ENCODE measurements at places on chromosomes 13 and 19.

DNA sequence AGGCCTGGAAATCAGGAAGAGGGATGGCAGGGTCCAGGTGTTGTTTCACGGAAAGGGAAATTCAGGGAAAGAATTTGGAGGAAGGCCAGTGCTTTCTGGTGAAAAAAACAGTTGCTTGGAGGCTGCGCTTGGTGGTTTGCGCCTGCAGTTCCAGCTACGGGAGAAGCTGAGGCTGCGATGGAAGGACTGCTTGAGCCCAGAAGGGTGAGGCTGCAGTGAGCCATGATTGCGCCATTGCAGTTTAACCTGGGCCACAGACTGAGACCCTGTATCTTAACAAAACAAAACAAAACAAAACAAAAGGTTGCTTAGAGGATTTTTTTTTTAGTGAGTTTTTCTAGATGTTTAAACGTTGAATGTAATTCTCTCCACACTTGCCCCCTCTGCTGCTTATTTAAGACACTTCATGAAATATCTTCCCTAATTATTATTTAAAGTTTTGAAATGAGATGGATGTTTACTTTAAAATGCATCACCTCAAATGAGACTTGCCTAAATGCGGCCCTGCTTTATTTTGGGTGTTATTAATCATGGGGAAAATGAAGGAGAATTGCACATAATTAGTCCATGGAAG lies 75.4 kb upstream of the TRPC4 start:
- no peak for DNase-seq

DNA sequence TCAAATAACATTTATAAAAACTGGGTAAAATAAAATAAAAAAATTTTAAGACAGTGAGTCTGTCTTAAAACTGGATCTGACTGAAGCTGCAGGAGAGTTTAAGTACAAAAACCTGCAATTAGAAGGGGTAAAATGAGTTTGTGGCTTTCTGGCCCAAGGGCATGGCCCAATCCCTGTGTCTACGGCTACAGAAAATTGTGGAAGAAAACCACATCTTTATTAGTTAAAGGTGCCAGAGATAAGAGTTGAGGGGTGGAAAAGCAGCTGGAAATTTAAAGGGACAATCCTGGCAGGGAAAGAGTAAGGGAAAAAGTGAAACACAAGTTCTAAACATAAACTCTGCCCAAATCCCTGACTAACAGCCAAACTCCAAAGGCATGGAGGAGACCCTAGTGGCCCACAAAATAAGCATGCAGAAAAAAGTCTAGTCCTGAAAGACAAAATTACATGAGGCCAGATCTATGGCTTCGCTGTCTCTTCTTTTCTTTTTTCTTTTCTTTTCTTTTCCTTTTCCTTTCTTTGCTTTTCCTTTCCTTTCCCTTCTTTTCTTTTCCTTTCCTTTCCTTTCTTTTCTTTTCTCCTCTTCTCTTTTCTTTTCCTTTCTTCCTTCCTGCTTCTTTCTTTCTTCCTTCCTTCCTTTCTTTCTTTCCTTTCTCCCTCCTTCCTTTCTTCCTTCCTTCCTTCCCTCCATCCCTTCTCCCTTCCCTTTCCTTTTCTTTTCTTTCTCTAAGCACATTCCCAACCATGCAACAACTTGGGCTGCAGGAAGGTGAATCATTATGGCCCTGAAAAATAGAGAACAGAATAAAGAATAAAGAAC lies 23.5 kb upstream of the DLEU7 start:
- DNase-seq = no peak

DNA sequence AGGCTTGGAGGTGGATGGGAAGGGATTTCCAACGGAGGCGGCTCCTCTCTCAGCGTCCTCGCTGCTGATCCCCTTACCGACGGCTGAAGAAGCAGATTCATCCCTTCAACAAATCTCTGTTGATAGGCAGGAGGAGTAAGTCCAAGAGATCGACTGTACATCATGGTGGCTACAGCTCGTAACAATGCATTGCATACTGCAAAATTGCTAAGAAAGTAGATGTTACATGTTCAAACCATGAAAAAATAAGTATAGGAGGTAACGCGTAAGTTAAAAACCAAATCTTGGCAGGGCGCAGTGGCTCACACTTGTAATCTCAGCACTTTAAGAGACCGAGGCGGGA lies 468 bp upstream of the SLC39A3 start:
- DNase-seq = no peak

GRCh38 chr13:24927810-24928404 lies 163.9 kb downstream of the RNF17 start:
- no peak for DNase-seq

DNA sequence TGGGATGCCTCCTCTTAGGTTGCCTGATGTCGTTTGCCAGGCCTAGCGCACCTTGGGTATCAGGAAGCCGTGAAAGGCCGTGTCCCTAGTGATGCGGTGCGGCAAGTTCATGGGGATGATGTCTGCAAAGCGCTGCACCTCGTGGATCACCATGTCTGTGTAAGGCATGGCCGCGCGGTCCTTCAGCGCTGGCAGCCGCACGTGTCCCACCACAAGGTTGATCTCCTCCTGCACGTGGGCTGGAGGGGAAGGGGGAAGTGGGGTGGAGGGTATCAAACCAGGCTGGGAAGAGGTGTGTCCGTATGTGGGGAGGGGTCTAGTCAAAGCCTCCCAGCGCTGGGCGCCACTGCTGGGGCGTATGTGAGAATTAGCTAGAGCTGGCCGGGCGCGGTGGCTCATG lies 23.2 kb downstream of the EGLN2 start:
- no peak for DNase-seq

DNA sequence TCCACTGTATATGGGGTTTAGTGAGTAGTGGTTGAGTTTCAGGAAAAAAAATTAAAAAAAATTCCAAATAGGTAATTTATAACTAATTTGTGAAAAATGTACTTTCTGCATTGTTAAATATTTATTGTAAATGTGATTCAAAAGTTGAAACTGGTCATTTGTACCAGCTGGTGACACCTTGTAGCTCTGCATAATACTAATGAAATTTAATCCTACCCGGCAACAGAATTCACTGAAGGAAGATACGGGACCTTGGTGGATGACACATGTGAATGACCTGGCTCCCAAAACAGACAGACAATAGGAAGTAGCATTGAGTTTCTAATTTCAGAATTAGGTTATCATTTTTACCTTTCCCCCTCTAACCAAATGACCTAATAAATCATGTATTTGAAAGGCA lies 73.8 kb downstream of the SLITRK6 start:
- DNase-seq = no peak

DNA sequence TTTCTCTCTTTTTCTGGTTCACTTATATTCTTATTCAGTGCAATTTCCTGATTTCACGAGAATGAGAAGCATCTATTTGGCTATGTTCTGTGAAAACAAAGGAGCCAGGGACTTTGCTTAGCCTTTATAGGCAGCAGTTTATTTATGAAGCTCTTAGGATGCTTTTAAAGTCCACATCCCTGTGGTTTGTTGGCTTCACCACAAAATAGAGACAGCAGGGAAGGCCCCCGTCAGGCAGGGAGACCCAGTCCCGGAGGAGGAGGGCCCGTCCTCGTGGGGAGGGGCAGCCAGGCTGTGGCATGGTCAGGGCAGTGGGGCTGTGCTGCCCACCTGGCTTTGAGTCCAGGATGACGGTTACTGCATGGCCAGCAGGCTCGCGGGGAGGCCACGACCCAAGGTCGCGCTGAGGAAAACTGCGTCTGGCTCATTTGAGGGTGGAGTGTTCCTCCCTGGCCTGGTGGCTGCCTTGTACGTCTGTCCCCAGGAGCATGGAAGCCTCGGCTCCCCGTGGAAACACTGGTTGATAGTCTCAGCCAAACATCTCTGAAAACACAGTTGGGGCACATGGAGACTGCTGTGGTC lies 92.7 kb downstream of the ATP11A start:
- no peak for DNase-seq
